ENCODE measurements at places on chromosomes 6 and 20.

- peak; percentile 9 for DNase-seq
Measured at GRCh38 chr6:99110029-99110428, 162.3 kb upstream of the FBXL4 start.

DNA sequence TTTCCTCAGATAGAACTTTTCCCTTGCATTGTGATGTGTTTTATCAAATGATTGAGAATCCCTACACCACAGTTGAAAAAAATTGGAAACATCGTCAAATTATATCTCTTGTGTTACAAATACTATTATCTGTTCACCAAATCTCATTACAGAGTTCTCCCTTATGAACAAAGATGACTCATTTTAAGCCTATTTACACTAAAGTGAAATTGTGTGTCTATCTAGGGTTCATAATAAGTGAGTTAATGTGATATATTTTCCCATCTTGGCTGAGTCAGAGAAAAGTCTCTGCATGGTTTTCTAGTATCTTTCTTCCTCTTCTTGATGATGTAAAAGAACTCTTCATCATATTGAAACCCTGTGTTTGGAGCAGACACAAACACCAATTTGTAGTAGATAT, 1263.3 kb upstream of the EYS start:
- DNase-seq: no peak

GRCh38 chr6:119077643-119078375, 655 bp downstream of the FAM184A start:
- no peak for DNase-seq

GRCh38 chr20:25223179-25223661, 24.7 kb upstream of the PYGB start:
- no peak for DNase-seq

GRCh38 chr6:167934426-167934864, 63.0 kb upstream of the KIF25 start:
- DNase-seq: peak; percentile 58

- DNase-seq: no peak
Measured at GRCh38 chr6:108210556-108210955, 44.7 kb downstream of the NR2E1 start.

- no peak for DNase-seq
Measured at GRCh38 chr6:50995036-50995435, 176.4 kb downstream of the TFAP2B start.

DNA sequence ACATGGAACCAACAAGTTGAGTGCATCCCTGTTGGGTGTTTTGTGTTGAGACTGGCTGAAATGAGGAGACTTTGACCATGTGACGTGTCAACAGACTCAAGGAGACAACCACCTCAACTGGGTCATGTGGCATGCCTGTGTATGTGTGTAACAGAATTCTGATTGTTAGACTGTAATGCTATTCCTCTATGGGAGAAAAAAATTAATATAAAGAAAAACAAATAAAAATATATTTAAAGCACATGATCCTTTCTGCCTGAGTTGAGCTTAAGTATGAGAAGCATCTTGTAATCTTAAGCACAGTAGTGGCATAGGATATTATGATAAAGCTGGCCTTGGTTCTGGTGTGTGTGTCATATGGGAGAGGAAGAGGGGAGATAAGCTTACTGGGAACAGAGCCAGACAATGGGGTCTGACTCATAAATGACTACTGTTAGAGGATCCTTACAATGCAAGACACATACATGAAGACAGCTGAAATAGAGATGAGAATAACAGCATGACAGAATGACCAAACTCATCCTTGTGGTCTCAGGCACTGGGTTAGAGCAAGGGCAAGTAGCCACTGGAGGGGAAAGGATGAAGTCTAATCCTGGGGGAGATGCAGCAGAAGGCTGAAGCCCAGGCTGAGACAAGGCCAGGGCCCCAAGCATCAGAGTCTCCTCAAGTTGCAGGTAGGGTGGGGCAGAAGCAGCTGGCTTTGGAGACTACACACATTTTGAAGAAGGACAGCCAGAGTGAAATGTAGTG, 9.2 kb downstream of the TP53INP2 start:
- DNase-seq: no peak

DNA sequence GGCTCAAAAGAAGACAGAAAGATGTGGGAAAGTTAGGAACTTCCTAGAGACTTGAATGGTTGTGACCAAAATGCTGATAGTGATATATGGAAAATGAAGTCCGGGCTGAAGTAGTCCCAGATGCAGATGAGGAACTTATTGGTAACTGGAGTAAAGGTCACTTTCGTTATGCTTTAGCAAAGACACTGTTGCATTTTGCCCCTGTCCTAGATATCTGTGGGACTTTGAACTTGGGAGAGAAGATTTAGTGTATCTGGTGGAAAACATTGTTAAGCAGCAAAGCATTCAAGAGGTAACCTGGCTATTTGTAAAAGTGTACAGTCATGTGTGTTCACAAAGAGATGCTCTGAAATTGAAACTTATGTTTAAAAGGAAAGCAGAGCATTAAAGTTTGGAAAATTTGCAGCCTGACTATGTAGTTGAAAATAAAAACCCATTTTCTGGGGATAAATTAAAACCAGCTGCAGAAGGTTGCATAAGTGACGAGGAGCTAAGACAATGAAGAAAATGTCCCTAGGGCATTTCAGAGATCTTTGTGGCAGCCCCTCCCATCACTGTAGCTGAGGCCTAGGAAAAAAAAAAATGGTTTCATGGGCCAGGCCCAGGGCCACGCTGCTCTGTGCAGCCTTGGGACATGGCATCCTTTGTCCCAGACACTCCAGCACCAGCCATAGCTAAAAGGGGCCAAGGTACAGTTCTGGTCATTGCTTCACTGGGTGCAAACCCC, 1692.2 kb downstream of the HACE1 start:
- no peak for DNase-seq

- DNase-seq: no peak
Measured at GRCh38 chr6:64084185-64084663, 448.6 kb downstream of the PHF3 start.

- no peak for DNase-seq
Measured at GRCh38 chr6:156423829-156424228, 353.3 kb upstream of the ARID1B start.

Measured in renal pelvis (tissue), 12 donors.